ENCODE measurements at places on chromosomes 4 and X. TPM values are rescaled to one million over a fixed set of nuclear protein-coding genes. Genes with fewer than 3 reads are reported as not detected.

STPG2 gene
- 0.21 TPM for total RNA-seq

DNA sequence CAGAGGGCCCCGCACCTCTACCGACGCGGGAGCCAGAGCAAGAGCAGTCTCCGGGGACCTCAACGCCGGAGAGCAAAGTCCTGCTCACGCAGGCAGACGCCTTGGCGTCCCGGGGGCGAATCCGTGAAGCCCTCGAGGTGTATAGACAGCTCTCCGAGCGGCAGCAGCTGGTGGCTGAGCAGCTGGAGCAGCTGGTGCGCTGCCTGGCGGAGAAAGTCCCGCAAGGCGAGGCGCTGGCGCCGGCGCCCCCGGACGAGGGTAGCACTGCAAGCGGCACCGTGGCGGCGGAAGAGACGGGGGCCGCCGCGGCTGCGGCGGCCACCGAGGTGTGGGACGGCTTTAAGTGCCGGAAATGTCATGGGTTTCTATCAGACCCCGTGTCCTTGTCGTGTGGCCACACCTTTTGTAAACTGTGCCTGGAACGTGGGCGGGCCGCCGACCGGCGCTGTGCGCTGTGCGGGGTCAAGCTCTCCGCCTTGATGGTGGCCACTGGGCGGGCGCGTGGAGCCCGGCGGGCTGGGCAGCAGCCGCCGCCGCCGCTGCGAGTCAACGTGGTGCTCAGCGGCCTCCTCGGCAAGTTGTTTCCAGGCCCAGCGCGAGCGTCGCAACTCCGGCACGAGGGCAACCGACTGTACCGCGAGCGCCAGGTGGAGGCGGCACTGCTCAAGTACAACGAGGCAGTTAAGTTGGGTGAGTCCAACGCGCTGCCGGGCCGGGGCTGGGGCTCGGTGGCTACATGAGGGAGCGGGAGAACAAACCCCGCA is 672 bp downstream of the LONRF3 start:
- no peak for DNase-seq

- no peak for DNase-seq
Observed at GRCh38 chrX:138794246-138794645, 82.7 kb upstream of the FGF13 start.

DNA sequence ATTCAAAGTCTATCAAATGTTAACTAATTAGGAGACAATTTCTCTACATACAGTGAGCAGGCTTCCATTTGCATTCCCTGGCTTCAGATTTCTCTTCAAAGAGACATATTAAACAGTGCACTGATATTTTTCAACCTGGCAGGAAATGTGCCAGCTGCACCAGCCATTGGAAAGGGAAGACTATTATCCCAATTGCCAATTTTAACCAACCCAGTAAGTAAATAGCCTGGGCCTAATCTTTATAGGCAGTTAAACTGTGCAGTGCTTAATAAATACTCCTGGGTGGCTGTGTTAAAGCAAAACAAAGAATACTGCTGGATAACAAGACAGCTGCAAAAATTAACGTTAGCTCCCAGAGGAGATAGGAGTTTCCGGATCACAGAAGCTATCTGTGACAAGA is 111.9 kb upstream of the GALNT7 start:
- DNase-seq, result no peak
